ENCODE measurements at places on chromosomes 2 and 18.

DNA sequence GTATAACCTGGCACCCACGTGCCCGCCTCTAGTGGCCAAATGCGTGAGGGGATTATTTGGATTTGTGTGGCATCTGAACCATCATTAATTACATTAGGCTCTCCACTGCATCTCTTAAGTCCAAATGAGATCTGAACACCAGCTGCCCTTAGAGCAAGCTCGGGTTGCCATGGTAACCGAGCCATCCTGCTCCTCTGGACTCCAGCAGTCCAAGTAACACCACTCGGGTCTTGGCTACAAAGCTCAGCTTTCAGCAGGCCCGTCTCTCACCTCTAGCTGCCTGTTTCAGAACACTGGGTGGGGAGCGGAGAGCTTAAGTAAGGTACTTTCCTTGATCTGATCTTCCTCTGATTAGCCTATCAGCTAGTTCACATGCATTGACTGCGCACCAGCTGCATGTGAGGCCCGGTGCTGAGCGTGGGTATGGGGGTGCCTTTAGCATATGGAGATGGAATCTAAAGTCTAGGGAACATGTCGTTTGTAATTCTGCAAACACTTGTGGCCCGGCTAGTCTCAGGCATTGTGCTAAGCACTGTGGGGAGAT lies 14.1 kb upstream of the CYS1 start:
- H3K27me3 ChIP-seq, result no peaks in the 10 kb centered on the region
- no peak for DNase-seq
- H3K27ac ChIP-seq, result no peak overlapping the region

DNA sequence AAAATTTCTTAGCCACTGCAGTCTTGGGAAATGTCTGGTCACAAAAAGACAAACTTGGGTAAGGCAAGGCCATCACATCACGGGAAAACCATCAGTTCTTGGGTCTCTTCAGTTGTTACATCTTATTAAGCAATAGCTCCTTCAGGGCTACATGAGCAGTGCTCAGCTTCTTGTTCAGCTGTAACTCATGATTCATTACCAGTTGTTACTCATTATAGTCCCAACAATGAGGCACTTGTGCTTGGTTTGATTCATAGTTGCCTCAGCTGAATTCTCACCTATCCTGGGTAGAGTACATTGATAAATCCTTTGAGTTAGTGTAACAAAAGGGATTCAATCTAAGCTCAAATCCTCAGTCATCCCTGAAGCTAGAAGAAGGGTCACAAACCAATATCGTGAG lies 102.4 kb upstream of the DCC start:
- no peaks in the 10 kb centered on the region for H3K4me1 ChIP-seq
- H3K36me3 ChIP-seq, result no peaks in the 10 kb centered on the region
- H3K27me3 ChIP-seq, result no peaks in the 10 kb centered on the region
- no peak for DNase-seq
- H3K27ac ChIP-seq, result no peak overlapping the region
- H3K4me3 ChIP-seq, result no peak overlapping the region

DNA sequence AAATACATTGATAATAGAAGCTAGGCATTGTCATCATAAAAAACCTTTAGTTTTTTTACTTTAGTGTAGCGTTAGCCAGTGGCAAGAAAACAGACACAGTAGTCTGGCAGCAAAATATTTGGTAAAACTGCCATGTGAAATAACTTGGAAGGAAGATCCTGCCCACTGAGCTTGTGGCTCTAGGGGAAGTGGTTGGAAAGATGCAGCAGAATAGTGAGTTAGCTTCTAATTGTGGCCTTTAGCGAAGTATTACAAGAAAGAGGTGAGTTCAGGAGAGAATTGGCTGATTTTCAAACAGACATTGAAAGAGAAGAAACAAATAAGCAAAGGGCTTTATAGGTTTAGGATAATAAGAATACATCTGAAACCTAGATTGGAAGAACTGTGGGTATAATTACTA lies 1887.8 kb upstream of the CELF4 start:
- H3K27ac ChIP-seq, result peak overlapping the region; percentile 24
- H3K27me3 ChIP-seq, result no peaks in the 10 kb centered on the region
- no peak for DNase-seq
- H3K4me3 ChIP-seq, result no peak overlapping the region
- no peaks in the 10 kb centered on the region for H3K4me1 ChIP-seq
- H3K36me3 ChIP-seq, result no peaks in the 10 kb centered on the region

- no peak for DNase-seq
- no peak overlapping the region for H3K4me3 ChIP-seq
- H3K4me1 ChIP-seq, result no peaks in the 10 kb centered on the region
- H3K27ac ChIP-seq, result no peak overlapping the region
- no peaks in the 10 kb centered on the region for H3K36me3 ChIP-seq
- no peaks in the 10 kb centered on the region for H3K27me3 ChIP-seq
Measured at GRCh38 chr2:102837626-102838198, 75.9 kb downstream of the TMEM182 start.

- H3K4me3 ChIP-seq, result no peak overlapping the region
- H3K27ac ChIP-seq, result no peak overlapping the region
- no peaks in the 10 kb centered on the region for H3K4me1 ChIP-seq
- no peak for DNase-seq
- no peaks in the 10 kb centered on the region for H3K36me3 ChIP-seq
Measured at GRCh38 chr2:142270291-142270690, 139.5 kb upstream of the LRP1B start.

GRCh38 chr2:35185861-35186412 lies 1169.6 kb upstream of the CRIM1 start:
- H3K27me3 ChIP-seq, result no peaks in the 10 kb centered on the region
- no peak for DNase-seq

DNA sequence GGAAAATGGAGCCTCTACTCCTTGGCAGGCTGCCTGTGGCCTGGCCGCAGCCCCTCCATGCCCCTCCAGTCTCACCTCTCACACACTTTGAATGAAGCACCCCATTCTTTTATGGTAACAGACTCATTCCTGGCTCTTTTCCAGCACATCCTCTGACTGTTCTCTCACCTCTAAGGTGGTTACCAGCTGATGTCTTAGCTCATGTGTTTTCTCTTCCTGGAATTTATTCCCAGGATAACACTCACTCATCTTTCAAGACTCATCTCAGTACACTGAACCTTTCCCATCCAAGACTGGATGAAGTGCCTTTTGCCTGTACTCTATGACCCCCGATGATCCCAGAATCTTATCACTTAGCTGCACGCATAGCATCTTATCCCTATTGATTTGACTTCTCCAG lies 50.6 kb downstream of the SLC9A4 start:
- no peak overlapping the region for H3K27ac ChIP-seq
- H3K27me3 ChIP-seq, result no peaks in the 10 kb centered on the region
- DNase-seq, result no peak
- no peaks in the 10 kb centered on the region for H3K36me3 ChIP-seq
- no peaks in the 10 kb centered on the region for H3K4me1 ChIP-seq

GRCh38 chr2:15756882-15757819 lies 165.5 kb downstream of the DDX1 start:
- H3K4me1 ChIP-seq, result no peaks in the 10 kb centered on the region
- H3K27me3 ChIP-seq, result no peaks in the 10 kb centered on the region
- H3K27ac ChIP-seq, result no peak overlapping the region
- no peak for DNase-seq
- H3K36me3 ChIP-seq, result no peaks in the 10 kb centered on the region
- H3K4me3 ChIP-seq, result no peak overlapping the region

DNA sequence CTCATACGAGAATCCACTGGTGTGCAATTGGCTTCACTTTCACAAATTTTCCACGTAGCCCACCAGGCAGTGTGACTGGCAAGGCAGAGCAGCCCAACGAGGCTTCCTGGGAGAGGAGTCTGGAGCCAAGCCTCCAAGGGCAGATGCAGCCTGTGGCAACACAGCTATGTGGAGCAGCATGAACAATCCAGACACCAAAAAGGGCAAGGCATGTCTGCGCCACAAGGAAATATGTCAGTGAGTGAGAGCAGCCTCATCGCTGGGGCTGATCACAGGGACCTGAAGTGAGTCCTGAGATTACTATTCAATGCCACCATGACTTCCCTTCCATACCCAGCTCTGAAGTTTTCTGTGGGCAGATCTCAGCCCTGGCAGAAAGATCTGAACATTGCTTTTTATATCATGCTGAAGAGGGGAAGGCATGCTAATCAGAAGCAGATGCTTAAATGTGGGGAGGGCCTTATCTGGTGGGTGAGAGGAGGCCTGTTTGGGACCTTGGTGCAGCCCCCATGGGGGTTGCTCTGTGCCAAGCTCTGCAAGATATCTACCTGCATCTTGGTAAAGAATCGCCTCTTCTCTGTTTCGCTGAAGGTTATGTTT lies 40.0 kb upstream of the PUM2 start:
- H3K36me3 ChIP-seq, result no peaks in the 10 kb centered on the region
- no peak for DNase-seq
- H3K4me3 ChIP-seq, result no peak overlapping the region
- no peaks in the 10 kb centered on the region for H3K27me3 ChIP-seq

GRCh38 chr18:48799724-48800315 lies 150.9 kb downstream of the SMAD7 start:
- DNase-seq, result peak; percentile 3
- H3K4me1 ChIP-seq, result no peaks in the 10 kb centered on the region
- H3K36me3 ChIP-seq, result no peaks in the 10 kb centered on the region
- H3K4me3 ChIP-seq, result no peak overlapping the region
- no peak overlapping the region for H3K27ac ChIP-seq

- no peak overlapping the region for H3K27ac ChIP-seq
- no peak for DNase-seq
- no peaks in the 10 kb centered on the region for H3K4me1 ChIP-seq
Measured at GRCh38 chr18:60146220-60146960, 226.2 kb downstream of the MC4R start.

DNA sequence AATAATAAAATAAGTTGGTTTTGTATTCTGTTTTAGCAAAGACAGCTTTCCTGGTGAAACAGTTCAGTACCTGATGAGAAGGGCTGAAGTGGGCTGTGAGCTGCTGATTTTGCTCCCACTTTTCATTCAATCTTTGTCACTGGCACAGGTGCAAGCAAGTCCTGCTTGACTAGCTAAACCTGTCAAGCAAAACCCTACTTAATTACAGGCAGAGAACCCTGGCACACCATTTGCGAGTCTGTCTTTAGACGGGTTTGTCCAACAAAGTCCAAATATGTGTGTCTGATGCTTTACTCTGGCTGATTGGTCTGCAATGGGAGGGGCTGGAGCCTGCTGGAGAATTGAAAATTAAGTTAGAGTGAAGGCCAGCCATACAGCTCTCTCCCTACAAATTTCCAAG lies 267.2 kb downstream of the EPHA4 start:
- no peaks in the 10 kb centered on the region for H3K27me3 ChIP-seq
- H3K27ac ChIP-seq, result no peak overlapping the region
- DNase-seq, result no peak

DNA sequence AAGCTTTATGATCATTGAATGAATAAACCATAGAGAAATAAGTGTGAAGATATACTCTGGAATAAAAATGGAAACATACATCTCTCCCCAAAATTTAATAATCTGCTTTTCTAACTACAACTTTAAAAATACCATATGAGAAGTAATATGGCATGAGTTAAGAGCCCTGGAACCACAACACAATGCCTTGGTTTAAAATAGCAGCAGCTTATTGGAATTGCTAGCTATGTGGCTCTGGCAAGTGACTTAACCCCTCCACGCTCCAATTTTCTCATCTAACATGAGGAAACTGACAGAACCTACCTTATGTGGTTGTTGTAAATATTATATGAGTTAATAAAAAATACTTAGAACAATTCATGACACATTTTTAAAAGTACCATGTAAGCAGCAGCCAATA lies 76.4 kb downstream of the VPS54 start:
- H3K36me3 ChIP-seq, result no peaks in the 10 kb centered on the region
- no peaks in the 10 kb centered on the region for H3K4me1 ChIP-seq
- no peaks in the 10 kb centered on the region for H3K27me3 ChIP-seq
- H3K4me3 ChIP-seq, result no peak overlapping the region
- H3K27ac ChIP-seq, result no peak overlapping the region

- no peak for DNase-seq
- no peak overlapping the region for H3K27ac ChIP-seq
- no peaks in the 10 kb centered on the region for H3K27me3 ChIP-seq
- H3K4me1 ChIP-seq, result no peaks in the 10 kb centered on the region
- H3K36me3 ChIP-seq, result no peaks in the 10 kb centered on the region
Measured at GRCh38 chr2:214902286-214902685, 92.8 kb upstream of the BARD1 start.

GRCh38 chr2:99728166-99728565 lies 238.3 kb upstream of the REV1 start:
- DNase-seq, result no peak
- H3K4me1 ChIP-seq, result no peaks in the 10 kb centered on the region
- no peak overlapping the region for H3K27ac ChIP-seq
- no peaks in the 10 kb centered on the region for H3K27me3 ChIP-seq

DNA sequence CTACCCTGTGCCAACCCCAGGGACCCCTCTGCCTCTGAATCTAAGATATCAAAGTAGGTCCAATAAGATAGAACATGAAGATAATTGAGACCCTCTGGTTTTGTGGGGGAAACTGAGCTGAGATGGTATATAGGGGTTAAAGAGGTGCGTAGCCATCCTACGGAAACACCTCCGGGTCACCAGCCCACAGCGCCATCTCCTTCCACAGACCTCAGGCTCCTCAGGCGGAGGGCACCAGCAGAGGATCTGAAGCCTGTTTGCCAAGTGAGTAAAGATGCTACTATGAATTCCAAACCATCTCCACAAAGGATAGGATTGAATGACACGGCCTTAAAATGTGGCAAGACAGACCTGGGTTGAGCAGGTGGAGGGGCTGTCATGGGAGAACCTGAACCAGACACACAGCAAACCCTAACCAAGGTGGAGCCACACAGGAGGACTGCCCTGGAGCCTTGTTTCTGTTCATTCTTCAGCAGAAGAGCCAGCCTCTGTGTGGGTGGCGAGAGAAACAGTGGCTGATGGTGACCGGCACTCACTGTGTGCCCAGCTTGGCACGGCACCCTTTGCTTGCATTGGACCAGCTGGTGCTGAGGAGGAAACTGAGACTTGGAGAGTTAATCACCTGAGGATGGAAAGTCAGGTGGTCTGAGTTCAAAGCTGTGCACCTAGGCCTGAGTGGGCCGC lies 10.2 kb downstream of the GBX2 start:
- H3K4me1 ChIP-seq, result no peaks in the 10 kb centered on the region
- H3K4me3 ChIP-seq, result no peak overlapping the region
- peaks cover 34% of the 10 kb centered on the region for H3K27me3 ChIP-seq

GRCh38 chr2:101732773-101733256 lies 35.3 kb downstream of the MAP4K4 start:
- H3K36me3 ChIP-seq, result no peaks in the 10 kb centered on the region
- no peak overlapping the region for H3K27ac ChIP-seq

GRCh38 chr18:75638776-75639471 lies 211.4 kb upstream of the SMIM21 start:
- peak overlapping the region; percentile 20 for H3K4me3 ChIP-seq
- peak overlapping the region; percentile 45 for H3K27ac ChIP-seq
- H3K36me3 ChIP-seq, result no peaks in the 10 kb centered on the region
- DNase-seq, result no peak

DNA sequence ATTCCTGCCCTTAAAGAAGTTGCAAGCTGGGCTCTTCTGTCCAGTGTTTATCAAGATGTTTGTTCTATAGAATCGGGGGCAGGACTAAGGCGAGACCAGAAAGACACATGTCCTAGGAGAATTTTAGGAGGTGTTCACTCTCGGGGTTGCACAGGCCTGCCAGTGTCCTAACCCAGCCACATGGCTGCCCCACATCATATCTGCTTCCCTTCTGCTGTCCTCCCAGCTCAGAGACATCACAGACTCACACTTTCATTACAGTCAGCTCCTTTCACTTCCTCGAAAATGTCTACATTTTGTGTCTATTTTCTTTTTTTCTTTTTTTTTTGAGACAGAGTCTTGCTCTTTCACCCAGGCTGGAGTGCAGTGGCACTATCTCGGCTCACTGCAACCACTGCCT lies 10.7 kb upstream of the MRO start:
- H3K27ac ChIP-seq, result no peak overlapping the region
- no peaks in the 10 kb centered on the region for H3K36me3 ChIP-seq
- H3K4me1 ChIP-seq, result no peaks in the 10 kb centered on the region
- no peak for DNase-seq

GRCh38 chr2:69652206-69652605 lies 8.7 kb upstream of the AAK1 start:
- no peaks in the 10 kb centered on the region for H3K4me1 ChIP-seq
- no peaks in the 10 kb centered on the region for H3K27me3 ChIP-seq
- H3K27ac ChIP-seq, result peak overlapping the region; percentile 71
- DNase-seq, result no peak

Data from uterus (tissue), 4 donors.